ENCODE measurements at places on chromosomes 7 and 10. TPM values are rescaled to one million over a fixed set of nuclear protein-coding genes. Genes with fewer than 3 reads are reported as not detected.

GRCh38 chr7:122942765-122943164, 52.7 kb downstream of the TAS2R16 start:
- H3K27me3 ChIP-seq, result no peaks in the 10 kb centered on the region
- H3K27ac ChIP-seq, result no peak overlapping the region
- no peaks in the 10 kb centered on the region for H3K4me1 ChIP-seq
- DNase-seq, result no peak

DNA sequence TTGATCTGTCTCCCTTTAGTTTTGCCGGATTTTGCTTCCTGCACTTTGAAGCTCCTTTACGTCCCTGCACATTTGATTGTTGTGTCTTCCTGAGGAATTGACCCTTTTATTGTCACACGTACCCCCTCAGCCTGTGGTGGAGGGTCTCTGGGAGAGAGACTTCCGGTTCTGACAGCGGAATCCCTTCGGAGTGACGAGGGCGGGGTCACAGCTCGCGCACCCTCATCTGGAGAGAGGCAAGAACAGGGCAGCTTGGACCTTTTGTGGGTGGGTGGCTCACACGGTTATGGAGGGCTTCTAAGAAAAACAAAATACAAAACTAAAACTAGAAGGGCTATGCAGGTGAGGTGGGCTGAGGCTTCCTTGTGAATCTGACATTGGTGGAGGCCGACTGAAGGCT, 26.0 kb downstream of the AMZ1 start:
- no peaks in the 10 kb centered on the region for H3K36me3 ChIP-seq
- H3K27me3 ChIP-seq, result no peaks in the 10 kb centered on the region
- no peak overlapping the region for H3K4me3 ChIP-seq
- no peak for DNase-seq
- no peak overlapping the region for H3K27ac ChIP-seq
- H3K4me1 ChIP-seq, result peaks cover 8% of the 10 kb centered on the region

GRCh38 chr10:77034240-77034639, 603.4 kb downstream of the KCNMA1 start:
- DNase-seq, result no peak
- no peaks in the 10 kb centered on the region for H3K27me3 ChIP-seq
- no peaks in the 10 kb centered on the region for H3K36me3 ChIP-seq

DNA sequence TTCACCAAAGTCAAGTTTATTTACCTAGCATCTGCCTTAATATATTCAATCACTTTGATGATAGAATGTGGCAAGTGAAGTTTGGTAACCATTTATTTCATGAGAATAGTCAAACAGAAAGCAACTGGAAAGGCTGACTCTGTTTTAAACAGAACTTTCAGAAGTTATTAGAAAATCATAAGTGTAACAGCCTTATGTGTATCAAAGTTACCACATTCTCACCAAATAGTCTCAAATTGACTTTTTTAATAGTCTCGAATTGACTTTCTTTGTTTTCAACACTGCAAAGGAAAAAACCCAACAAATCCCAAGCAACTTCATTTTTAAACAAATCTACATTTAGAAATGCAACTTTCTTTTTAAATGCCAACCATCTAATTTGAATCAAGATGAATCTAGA, 29.5 kb downstream of the NAMPT start:
- no peak overlapping the region for H3K4me3 ChIP-seq
- no peaks in the 10 kb centered on the region for H3K27me3 ChIP-seq
- H3K36me3 ChIP-seq, result peaks cover 5% of the 10 kb centered on the region
- H3K4me1 ChIP-seq, result no peaks in the 10 kb centered on the region
- no peak for DNase-seq

DNA sequence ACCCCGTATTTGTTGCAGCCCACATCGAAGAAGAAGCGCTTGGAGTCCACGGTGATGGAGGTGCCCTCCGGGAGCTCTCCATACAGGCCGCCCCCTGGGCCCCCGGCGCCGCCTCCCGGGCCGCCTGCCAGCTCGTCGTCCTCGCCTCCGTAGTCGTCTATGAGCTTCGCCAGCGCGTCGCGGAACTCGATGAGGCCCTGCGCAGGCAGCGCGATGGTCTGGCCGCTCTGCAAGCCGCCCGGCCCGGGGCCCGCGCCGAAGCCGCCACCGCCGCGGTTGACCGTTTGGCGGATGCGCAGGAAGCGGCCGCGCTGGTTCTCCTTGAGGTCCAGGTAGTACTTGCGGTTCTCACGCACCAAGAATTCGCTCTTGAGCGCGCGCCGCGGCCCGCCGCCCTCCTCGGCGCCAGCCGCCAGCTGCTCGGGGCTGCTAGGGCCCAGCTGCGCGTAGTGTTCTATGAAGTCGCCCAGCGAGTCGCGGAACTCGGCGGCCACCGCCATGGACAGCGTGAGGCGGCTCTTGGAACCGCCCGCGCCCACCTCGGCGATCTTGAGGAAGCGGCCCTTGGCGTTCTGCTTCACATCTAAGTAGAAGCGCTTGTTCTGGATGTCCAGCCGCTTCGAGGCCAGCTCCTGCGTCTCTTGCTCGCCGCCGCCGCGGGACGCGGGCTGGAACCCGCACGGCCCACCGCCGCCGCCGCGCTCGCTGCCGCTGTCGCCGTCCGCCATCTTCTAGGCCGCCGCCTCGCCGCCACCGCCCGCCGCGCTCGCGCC, 523 bp downstream of the PURB start:
- peak overlapping the region; percentile 94 for H3K27ac ChIP-seq
- peak overlapping the region; percentile 93 for H3K4me3 ChIP-seq
- DNase-seq, result peak; percentile 17
- H3K4me1 ChIP-seq, result peaks cover 24% of the 10 kb centered on the region

DNA sequence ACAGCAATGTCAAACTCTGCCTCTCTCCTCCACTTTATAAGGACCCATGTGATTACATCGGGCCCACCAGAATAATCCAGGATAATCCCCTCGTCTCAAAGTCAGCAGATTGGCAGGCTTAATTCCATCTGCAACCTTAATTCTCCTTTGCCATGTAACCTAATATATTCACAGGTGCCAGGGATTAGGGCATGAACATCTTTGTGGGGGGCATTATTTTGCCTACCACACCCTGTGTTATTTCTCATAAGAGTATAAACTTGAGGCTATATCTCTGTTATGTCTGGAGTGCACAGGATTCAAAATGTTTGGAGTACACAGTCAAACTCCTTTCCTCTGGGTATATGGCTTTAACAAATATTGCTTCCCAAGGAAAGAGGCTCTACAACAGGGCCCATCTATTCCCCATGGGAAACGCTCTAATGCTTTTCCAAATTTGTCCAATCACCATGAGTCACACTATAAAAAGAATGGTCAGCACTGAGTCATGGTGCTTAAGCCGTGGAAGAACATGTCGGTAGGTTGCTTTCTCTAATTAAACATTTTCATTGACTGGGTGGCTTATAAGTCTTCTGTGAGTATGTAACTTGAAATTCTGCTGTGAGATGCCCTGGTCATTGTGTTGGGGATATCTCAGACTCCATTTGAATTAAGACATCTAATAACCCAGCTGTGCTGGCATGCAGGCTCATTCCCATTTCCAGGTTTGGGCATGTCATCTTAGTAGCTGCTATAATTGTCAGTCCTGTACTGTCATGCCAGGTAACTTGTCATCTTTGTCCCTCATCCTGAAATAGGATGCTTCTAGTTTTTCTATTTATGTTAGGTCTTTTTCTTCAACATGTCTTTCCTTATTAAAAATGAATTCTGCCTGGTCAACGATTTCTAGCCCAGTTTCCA, 11.5 kb upstream of the AKR1B10 start:
- no peak overlapping the region for H3K4me3 ChIP-seq
- H3K4me1 ChIP-seq, result no peaks in the 10 kb centered on the region
- H3K27me3 ChIP-seq, result peaks cover 3% of the 10 kb centered on the region
- H3K36me3 ChIP-seq, result no peaks in the 10 kb centered on the region
- no peak overlapping the region for H3K27ac ChIP-seq

DNA sequence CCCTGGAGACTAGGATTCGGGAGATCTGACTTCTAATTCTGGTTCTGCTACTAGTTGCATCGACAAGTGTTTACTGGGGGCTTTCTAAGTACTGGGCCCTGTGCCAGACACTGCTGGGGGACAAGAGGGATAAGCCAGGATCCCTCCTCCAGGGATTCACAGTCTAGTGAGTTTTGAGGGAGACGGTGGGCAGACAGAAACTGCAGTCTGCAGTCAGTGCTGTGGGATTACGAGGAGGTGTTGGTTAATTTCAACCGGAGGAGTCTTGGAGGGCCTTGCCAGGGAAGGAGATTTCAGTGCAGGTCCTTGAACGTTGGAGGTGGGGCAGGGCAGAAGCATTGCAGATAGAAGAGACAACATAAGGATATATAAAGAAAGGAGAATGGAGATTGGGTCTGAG, 3.5 kb upstream of the KCNH2 start:
- H3K4me1 ChIP-seq, result no peaks in the 10 kb centered on the region
- DNase-seq, result no peak
- H3K4me3 ChIP-seq, result no peak overlapping the region
- no peak overlapping the region for H3K27ac ChIP-seq
- H3K36me3 ChIP-seq, result no peaks in the 10 kb centered on the region

DNA sequence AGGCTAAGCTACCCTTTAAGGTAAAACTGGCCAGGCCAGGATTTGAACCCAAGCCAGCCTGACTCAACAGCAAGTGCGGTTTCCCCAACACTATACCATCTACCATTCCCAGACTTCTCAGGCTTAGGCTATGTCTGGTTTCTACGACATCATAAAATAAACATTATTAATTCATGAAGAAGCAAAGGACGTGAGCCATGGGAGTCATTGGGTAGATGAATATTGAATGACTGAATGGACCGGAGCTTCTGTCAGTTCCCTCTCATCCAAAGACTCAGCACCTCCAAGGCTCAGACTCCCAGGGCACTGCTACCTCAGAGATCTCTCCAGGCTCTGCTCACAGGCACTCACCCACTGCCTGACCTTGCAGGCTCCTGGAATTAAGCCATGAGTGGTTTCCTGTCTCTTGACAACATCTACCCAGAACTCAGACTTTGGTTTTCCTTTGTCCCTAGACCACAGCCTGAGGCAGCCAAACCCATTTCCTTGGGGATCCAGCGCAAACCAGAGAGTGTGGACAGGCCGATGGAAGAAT, 64.6 kb upstream of the STEAP1B start:
- no peaks in the 10 kb centered on the region for H3K4me1 ChIP-seq
- no peak overlapping the region for H3K4me3 ChIP-seq
- no peak for DNase-seq
- H3K27me3 ChIP-seq, result no peaks in the 10 kb centered on the region
- H3K27ac ChIP-seq, result no peak overlapping the region

- H3K27me3 ChIP-seq, result no peaks in the 10 kb centered on the region
- H3K36me3 ChIP-seq, result no peaks in the 10 kb centered on the region
- no peak for DNase-seq
- no peak overlapping the region for H3K27ac ChIP-seq
- no peaks in the 10 kb centered on the region for H3K4me1 ChIP-seq
Observed at GRCh38 chr7:22686620-22687019, 40.4 kb upstream of the IL6 start.

- H3K27ac ChIP-seq, result no peak overlapping the region
- no peak overlapping the region for H3K4me3 ChIP-seq
- no peaks in the 10 kb centered on the region for H3K36me3 ChIP-seq
- H3K4me1 ChIP-seq, result no peaks in the 10 kb centered on the region
- no peaks in the 10 kb centered on the region for H3K27me3 ChIP-seq
Observed at GRCh38 chr10:56561336-56561735, 200.3 kb upstream of the ZWINT start.

DNA sequence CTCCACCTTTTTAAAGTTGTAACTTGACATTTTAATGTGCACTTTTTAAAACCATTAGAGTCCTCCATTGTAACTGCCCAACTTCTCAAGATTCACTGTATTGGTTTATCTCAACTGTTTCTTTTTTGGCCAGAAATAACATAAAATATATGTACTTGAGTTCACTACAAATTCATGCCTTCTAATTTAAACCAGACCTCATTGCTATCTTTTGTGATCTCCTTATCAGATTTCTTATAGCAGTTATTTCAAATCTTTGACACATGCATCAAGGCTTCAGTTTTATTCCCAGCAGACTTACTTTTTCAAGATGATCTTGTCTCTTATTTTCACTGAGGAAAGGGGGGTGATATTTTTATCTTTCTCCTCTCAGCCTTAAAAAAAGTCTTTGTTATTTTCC, 154.3 kb downstream of the PHF14 start:
- no peaks in the 10 kb centered on the region for H3K27me3 ChIP-seq
- DNase-seq, result no peak
- H3K4me3 ChIP-seq, result no peak overlapping the region
- H3K27ac ChIP-seq, result no peak overlapping the region
- no peaks in the 10 kb centered on the region for H3K4me1 ChIP-seq

GRCh38 chr10:110335314-110336064, 30.8 kb upstream of the SMNDC1 start:
- DNase-seq, result no peak
- H3K4me3 ChIP-seq, result no peak overlapping the region
- no peak overlapping the region for H3K27ac ChIP-seq
- H3K4me1 ChIP-seq, result no peaks in the 10 kb centered on the region
- no peaks in the 10 kb centered on the region for H3K36me3 ChIP-seq
- H3K27me3 ChIP-seq, result no peaks in the 10 kb centered on the region

DNA sequence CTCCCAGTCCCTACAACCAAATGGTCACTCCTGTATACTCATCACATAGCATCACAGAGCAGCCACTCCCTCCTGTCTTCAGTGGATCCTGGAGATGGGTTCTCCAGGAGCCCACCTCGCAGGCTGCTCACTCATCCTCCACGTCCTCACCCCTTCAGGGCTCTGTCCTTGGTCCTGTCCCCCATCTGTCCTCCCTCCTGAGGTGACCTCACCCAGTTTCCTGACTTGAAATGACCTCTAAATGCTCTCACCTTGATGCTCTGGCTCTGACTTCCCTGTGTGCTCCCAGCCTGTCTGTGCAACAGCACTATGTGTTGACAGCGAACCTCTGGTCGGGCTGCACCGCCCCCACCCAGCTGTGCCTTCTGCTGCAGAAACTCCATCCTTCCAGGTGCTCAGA, 2.1 kb upstream of the PPP2R2D start:
- no peak overlapping the region for H3K27ac ChIP-seq
- no peak for DNase-seq
- H3K36me3 ChIP-seq, result no peaks in the 10 kb centered on the region
- H3K4me3 ChIP-seq, result no peak overlapping the region

DNA sequence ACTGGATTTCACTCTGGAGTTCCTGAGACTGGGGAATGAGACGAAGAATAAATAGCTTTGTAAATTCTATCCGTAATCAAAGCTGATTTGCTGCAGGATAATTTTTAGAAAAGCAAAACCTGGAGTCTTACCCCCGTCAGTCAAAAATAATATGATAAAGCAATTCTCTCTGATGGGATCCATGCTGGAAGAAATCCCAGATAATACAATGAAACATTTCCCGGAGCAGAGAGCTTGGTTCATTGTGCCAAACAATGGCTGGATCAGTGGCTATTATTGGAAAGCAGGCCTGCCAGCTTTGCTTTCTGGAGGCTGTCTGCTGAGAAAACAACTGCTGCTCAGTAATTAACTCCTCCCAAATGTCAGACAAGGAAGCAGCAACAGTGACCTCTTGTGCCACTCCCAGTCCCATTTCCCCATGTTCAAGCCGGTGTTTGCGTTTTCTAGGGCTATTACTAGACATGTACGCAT, 609.4 kb upstream of the PCDH15 start:
- no peaks in the 10 kb centered on the region for H3K36me3 ChIP-seq
- H3K4me1 ChIP-seq, result no peaks in the 10 kb centered on the region
- no peak overlapping the region for H3K27ac ChIP-seq
- peak; percentile 6 for DNase-seq

The STAG3 gene
- 1.8 TPM for total RNA-seq

The ATP5MK gene
- 206 TPM for total RNA-seq

The ACTR1A gene
- total RNA-seq, result 95.9 TPM

The VPS37D gene
- 6.0 TPM for total RNA-seq

The CYP2C18 gene
- total RNA-seq, result not detected
